Heart right ventricle (tissue), 16 donors: ENCODE measurements at places on chromosomes 7 and 10. TPM values are rescaled to one million over a fixed set of nuclear protein-coding genes. Genes with fewer than 3 reads are reported as not detected.

DNA sequence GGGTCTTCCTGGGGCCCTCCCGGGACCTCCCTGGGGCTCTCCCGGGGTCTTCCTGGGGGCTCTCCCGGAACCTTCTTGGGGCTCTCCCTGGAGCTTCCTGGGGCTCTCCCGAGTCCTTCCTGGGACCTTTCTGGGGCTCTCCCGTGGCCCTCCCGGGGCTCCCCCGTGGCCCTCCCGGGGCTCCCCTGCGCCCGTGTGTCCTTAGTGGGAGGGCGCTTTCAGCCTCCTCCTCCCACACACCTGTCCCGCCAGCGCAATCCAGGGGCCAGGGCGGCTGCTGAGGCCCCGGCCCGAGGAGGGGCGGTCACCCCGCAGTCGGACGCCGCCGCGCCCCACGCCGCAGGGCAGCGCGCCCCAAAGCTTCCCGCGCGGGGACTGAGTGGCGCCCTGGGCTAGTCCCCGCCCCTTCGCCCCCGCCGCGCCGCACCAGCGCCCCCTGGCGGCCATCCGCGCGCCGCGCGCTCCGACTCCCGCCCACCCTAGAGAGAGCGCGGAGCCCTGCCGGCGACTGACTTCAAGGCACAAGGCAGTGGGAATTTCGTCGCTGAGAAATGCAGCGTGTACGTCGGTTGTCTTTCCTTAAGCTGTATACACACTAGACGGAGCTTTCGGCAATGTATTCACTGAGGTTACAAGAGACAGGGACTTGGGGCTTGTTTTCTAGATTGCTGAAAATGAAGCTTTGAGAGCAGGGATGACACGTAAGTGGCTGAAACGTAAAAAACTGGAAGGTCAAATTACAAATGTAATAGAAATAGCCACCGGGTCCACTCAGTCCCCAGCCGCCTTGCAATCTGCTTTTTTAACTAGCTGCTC is 47.1 kb downstream of the INSIG1 start:
- no peaks in the 10 kb centered on the region for H3K36me3 ChIP-seq
- H3K4me3 ChIP-seq, result peak overlapping the region; percentile 33
- no peak overlapping the region for H3K27ac ChIP-seq

DNA sequence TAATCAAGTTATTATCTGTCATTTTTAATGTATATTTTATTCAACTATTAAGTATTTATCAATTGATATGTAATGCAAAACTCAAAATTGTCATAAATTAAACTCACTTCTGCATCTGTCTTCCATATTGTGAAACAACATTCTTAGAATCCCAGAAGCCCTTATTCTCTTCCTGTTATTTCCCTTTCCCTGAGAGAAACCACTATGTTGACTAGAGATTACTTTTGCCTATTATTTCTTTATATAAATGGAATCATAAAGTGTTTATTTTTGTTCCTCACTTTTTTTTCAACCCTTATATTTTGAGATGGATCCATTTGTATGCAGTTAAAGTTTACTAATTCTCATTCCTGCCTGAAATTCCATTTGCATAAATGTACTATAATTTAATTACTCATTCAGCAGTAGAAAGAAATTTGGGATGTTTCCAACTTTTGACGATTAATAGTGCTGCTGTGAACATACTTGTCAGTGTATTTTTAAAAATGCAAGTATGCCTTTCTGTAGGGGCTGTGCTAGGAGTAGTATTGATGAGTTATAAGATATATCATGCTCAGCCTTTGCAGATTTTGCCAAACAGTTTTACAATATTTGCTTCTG is 211.2 kb downstream of the SEMA3D start:
- no peak overlapping the region for H3K27ac ChIP-seq
- no peak for DNase-seq

- H3K27me3 ChIP-seq, result no peaks in the 10 kb centered on the region
- no peaks in the 10 kb centered on the region for H3K4me1 ChIP-seq
- no peak for DNase-seq
- no peak overlapping the region for H3K27ac ChIP-seq
These were observed 38.1 kb upstream of the CDHR3 start for GRCh38 chr7:105924945-105925344.

The CUZD1 gene
- total RNA-seq, result 0.17 TPM

DNA sequence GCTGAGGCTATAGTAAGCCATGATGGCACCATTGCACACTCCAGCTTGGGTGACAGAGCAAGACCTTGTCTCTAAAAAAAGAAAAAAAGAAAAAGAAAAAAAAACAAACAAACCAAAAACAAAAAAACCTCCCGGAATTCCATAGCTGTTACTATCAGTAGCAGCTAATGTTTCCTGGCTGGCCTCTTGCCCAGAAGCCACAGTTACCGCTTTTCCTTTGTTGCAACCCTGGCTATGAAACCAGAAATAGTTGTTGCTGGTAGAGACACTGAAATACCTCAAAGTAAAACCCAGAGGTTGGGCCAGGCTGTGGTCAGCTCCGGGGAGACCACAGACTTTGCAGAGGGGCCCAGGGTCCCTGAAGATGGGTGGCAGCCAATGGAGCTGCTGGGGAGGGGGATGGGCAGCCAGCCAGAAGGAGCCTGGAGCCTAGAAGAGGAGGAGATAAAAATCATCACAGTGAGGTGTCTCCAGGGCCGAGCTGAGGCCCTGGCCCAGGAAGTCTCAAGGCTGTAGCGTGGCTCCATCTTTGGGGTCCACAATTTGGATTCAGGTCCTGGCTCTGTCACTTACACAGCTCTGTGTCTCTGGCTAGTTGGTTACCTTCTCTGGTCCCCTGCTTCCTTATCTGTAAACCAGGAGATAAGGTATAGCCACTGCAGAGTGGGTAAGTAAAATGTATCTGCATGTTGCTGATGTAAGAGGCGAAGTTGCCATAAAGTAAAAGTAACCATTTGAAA is 3.4 kb upstream of the CHST12 start:
- H3K36me3 ChIP-seq, result no peaks in the 10 kb centered on the region
- peak; percentile 91 for DNase-seq
- peak overlapping the region; percentile 58 for H3K27ac ChIP-seq
- H3K4me3 ChIP-seq, result peak overlapping the region; percentile 10

The SORCS1 gene
- total RNA-seq, result 2.0 TPM

The CYP26C1 gene
- total RNA-seq, result not detected

The GGCT gene
- total RNA-seq, result 29.3 TPM

- no peaks in the 10 kb centered on the region for H3K4me1 ChIP-seq
- H3K27ac ChIP-seq, result no peak overlapping the region
- no peak overlapping the region for H3K4me3 ChIP-seq
- no peaks in the 10 kb centered on the region for H3K36me3 ChIP-seq
- no peak for DNase-seq
- H3K27me3 ChIP-seq, result peaks cover 6% of the 10 kb centered on the region
These were observed 413.8 kb upstream of the FOXK1 start for GRCh38 chr7:4268040-4268965.

GRCh38 chr7:51031216-51031615 is 248.5 kb upstream of the GRB10 start:
- H3K36me3 ChIP-seq, result no peaks in the 10 kb centered on the region
- no peak overlapping the region for H3K4me3 ChIP-seq
- H3K4me1 ChIP-seq, result peaks cover 12% of the 10 kb centered on the region
- no peak for DNase-seq
- H3K27me3 ChIP-seq, result no peaks in the 10 kb centered on the region
- H3K27ac ChIP-seq, result no peak overlapping the region

The MEST gene
- 1.5 TPM for total RNA-seq

The C10orf95 gene
- total RNA-seq, result not detected

DNA sequence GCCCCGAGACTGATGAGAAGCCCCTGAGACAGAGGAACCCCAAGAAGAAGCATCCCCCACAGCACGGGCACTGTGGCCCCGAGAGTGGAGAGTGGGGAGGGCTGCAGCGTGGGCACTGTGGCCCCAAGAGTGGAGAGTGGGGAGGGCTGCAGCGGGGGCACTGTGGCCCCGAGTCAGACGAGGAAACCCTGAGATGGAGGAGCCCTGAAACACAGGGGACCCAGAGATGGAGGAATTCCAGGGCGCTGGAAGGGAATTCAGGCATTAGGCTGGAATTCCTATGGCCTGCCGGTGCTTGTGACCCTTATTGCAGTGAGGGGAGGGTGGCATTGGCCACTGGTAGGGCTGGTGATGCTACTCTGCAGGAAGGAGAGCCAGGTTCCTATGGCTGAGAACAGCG is 168.6 kb upstream of the SHH start:
- H3K4me3 ChIP-seq, result no peak overlapping the region
- H3K27me3 ChIP-seq, result no peaks in the 10 kb centered on the region
- DNase-seq, result no peak
- no peaks in the 10 kb centered on the region for H3K4me1 ChIP-seq

The NME8 gene
- total RNA-seq, result 0.19 TPM
